ENCODE measurements at places on chromosomes 11 and 22. TPM values are rescaled to one million over a fixed set of nuclear protein-coding genes. Genes with fewer than 3 reads are reported as not detected.
A peak's percentile ranks its signal among the peaks of the same experiment; 100 is the strongest.

KCNK4 gene
- total RNA-seq = not detected

DNA sequence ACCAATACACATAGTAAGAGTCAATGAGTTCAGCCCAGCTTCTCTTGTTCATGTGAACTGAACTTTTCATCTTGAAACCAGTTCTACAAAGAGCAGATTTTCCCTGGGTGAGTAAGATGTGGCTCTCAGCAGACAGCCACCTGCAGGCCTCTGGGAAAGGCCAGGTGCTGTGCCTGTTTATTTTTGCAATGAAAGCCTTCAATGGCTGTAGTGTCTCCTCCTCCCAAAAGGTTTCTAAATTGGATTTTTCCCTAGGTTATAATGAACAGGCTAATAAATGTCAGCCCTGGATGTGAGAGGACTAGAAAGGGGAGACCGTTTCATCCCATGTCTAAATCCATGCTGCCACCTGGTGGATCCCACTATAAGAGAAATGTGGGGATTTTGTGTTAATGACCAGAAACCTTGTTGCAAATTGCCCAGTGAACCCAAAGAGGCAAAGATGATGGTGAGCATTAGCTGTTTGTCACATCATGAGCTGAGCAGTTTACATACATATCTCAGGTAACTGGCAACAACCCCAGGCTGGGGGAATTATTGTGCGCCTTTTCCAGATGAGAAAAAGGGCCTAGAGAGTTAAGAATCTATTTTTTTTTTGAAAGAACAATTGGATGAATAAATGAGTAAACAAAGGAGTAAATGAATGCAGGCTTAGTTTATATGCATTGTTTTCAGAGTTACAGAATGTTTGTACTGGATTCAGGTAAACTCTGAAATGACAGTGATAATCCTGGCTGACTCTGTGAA, 12.7 kb downstream of the C11orf91 start:
- peak; percentile 86 for DNase-seq

DNA sequence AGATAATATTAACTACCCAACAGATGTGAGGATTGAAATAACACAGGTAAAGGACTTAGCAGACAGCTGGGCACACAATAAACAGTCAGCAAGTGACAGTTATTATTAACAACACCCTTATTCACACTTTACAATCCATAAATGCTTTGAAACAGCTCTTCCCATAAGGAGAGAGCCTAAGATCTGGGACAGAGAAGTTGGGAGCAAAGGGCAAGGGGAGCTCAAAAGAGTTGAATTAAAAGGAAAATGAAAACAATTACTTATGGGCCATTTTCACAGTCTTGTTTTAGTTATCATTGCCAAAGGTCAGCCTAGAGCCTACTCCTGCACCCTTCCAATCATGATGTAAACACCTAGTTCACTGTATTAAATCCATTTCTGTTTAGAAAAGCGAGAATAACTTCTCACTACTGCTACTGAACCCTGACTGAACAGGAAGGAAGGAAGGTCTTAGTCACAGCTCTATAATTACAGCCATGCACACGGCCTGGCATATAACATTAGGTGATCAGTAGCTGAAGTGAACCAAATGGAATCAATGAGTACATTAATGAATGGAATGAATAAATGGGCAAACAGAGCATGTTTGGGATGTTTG, 111.3 kb downstream of the PLEKHA7 start:
- no peak for DNase-seq

- peak; percentile 68 for DNase-seq
Observed at GRCh38 chr22:39176143-39176713, 23.7 kb upstream of the CBX7 start.

SYT8 gene
- total RNA-seq = not detected

GRCh38 chr11:83510530-83511460, 224.6 kb upstream of the CCDC90B start:
- DNase-seq = no peak

DNA sequence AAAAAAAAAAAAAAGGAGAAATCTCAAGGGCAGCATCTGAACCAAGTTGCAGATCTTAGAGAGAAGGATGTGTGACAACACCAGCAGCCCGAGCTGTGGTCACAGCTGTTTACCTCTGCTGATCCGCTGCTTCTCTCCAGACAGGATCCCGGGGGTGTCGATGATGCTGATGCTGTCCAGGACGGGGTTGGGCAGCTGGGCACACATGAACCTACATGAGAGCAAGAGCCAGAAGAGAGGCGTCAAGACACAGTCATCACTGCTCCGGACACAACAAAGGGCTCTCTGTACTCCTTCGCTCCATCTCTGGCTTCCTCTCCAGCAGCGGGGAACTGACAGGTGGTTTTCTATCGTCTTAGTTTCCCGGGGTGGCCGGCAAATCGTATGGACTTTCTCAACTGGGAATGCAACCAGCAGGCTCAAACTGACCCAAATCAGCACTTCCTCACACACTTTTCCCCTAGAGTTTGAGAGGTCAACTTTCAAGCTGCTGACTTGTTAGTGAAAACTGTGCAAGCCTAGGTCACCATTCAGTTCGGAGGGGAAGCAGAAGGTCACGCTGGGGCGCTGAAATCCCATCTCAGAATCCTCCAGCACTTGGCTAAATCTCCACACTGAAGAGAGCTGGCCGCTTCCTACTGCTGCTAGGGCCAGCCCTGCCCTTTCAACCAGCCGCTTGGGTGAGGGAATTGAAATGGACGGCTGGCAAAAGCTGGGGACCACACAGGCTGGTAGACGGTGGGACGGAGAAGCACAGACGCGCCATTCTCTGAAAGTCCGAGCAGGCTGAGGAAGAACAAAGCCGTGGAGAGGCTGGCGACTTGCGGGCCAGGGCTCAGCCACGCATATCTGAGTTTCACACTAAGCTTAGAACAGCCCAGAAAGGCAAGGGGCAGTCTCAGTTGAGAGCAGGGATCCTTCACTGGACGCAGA, 3.8 kb downstream of the EHD1 start:
- no peak for DNase-seq

DNA sequence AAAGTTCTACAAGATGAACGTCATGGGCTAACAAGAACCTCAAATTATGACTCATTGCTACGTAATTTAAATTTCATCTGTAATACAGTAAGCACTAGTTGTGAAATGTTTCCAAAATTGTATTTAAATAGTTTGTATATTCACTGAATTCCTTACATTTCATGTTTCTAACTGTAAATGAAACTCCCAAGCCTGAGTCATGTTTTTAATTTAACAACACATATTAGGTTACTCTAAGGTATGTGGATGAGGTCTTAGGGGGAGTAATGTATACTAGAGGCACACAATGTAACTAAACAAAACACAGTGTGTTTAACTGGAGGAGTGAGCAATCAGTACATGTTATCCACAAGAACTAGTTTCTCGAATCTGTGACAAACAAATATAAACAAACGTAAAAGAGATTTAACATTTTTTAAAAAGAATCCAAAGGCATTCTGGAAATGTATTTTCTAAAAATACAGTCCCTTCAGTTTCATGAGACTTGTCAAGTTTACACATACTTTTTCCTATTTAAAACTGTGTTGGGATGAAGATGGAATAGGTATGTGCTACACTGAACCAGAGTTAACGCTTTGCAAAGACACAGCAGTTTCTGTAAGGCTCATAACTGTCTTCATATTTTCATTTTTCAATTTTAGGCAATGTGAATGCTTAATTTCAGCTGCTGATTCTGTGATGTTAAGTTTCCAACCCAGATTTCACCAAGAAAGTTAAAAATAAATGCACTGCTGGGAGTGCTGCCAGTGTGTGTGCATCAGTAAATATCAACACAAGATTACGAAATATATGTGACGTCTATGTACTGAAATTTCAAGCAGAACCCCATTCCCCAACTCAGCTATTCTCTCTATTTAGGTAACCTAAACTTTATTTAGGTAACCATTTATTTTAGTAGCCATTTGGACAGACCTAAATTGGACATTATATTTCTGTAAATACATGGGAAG, 52.6 kb downstream of the PITPNB start:
- DNase-seq = peak; percentile 95

DNA sequence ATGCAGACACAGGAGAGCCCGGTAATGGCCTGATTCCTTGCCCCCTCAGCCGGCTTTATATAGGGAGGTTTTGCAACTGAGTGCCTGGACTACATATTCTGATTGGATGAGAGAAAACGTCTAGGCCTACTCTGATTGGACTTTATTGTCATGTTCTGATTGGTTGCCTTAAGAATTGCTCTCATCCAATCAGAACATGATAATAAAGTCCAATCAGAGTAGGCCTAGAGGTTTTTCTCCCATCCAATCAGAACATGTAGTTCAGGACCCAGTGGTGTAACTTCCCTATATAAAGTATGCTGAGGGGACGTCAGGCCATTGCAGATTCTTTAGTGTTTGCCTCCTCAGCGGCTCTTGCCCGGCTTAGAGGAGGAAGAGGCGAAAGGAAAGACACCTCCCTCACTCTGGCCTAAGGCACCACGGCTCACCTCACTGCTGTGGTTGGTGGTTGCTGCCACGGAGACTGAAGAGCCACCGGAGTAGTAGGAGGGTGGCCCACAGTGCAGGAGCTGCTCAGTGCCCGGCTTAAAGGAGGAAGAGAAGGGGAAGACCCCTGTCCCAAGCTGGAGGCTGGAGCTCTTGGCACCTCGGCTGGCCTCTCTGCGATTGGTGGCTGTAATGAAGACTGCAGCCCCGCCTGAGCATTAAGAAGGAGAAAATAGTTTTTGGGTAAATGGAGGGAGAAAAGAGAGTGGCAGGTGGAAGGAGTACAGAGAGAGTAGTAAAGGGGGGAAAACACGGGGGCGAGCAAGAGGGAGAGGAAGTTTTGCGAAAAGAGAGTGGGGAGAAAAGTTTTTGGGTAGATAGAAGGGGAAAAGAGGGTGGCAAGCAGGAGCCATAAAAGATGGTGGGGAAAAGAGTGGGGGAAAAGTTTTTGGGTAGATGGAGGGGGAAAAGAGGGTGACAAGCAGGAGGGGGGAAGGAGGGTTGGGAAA, 116.7 kb upstream of the SERPIND1 start:
- no peak for DNase-seq

MGAT3 gene
- not detected for total RNA-seq

- no peak for DNase-seq
Observed at GRCh38 chr11:65643971-65644370, 6.1 kb downstream of the SIPA1 start.

DNA sequence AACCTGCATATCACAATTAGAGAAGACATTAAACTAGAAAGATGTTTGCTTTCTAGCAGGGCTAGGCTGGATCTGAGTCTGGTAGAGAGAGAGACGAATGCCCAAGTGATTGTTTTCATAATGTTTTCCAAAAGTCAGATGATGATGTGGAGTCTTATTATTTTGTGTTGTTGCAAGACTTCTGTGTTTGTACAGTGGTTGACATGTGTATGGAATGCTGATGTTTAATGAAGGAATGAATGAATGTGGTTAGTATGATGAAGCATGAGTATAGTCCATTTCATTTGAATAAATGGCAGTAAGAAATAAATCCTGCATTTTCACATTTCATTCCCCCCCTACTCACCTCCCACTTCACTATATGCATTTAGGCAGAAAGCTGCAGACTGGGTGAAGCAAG, 69.6 kb downstream of the PPP2R1B start:
- DNase-seq = peak; percentile 82

GRCh38 chr11:76955459-76956114, 78.6 kb upstream of the B3GNT6 start:
- DNase-seq = no peak

- DNase-seq = peak; percentile 44
Observed at GRCh38 chr11:81987829-81988472, 745.7 kb downstream of the FAM181B start.

- no peak for DNase-seq
Observed at GRCh38 chr11:83970061-83970671, 684.0 kb upstream of the CCDC90B start.

GP1BB gene
- 10.2 TPM for total RNA-seq

- DNase-seq = no peak
Observed at GRCh38 chr22:19998232-19998951, 18.2 kb downstream of the ARVCF start.

GRCh38 chr11:18367431-18367830, 26.9 kb upstream of the LDHA start:
- peak; percentile 34 for DNase-seq

DNA sequence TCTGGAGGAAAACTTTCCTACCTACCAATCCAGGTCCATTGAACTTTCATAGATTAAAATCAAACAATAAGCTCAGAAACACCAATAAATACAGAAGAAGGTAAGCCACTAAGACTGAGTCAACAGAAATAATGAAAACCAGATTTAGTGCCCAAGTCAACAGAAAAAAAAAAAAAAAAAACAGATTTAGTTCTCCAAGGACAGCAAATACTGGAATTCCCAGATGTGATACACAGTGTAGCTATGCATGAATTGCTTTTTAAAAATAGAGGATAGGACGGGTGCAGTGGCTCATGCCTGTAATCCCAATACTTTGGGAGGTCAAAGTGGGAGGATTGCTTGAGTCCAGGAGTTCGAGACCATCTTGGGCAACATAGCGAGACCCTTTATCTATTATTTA, 15.7 kb downstream of the DMC1 start:
- DNase-seq = peak; percentile 92

DNA sequence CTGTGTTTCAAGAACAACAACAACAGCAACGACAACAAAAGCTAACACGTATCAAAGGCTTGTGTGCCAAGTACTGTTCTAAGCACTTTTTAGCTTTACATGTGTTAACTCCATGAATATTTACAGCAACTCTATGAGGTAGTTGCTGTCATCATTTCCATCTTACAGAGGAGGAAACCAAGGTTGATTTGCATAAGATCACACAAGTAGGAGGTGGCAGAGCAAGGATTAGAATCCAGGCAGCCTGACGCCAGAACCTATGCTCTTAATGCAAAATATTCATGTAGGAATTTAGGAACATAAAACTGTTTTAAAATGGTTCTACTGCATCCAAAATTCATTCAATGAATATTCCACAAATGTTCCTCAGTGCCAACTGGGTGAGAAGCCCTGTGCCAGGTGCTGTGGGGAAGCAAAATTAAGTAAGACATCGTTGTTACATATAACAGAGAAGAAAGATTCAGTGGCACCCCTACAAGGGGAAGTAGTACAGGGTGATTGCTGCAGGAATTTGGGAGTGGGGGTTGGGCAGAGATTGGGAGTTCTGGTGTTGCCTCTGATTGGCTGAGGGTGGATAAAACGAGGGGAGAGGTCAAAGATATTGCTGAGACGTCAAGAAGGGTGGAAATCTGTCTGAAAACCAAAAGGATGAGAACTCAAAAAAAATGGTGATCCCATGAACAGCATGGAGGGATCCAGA, 86.1 kb upstream of the ARHGAP20 start:
- no peak for DNase-seq

FZD4 gene
- total RNA-seq = 21.3 TPM

KCNJ1 gene
- total RNA-seq = not detected

DNA sequence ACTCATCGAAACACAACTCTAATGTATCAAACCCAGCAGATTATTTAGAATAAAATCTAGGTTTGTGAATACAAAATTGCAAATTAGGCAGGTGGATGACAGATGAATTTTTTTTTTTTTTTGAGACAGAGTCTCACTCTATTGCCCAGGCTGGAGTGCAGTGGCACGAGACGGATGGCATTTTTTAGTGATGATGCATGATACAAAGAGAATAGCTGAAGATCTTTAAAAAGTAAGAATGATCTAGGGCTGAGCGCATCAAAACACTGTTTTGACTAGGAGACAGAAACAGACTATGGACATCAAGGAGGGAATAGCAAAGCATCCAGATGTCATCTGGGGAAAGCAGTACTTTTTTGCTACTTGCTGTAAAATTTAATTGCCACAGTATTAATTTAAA, 63.8 kb downstream of the IMMP1L start:
- DNase-seq = no peak

All from GM23248 (cell line).